Activated T-helper 2 cell treated with anti-CD3 and anti-CD28 coated beads, Interferon-gamma antibody, Interleukin-2, Interleukin-4, amounts not matched to agents 10 μg/mL and 5 μg/mL and 100 μg/mL, durations not matched to agents 14 hours and 24 hours and 36 hours (primary cell): ENCODE measurements at places on chromosomes 3 and 15. TPM values are rescaled to one million over a fixed set of nuclear protein-coding genes. Genes with fewer than 3 reads are reported as not detected.

GRCh38 chr3:157063469-157063868 is 96.5 kb downstream of the CCNL1 start:
- no peak for DNase-seq

- no peak for DNase-seq
Observed at GRCh38 chr3:8499181-8499611, 2.4 kb upstream of the LMCD1 start.

GRCh38 chr3:83601704-83602103 is 1357.1 kb upstream of the CADM2 start:
- DNase-seq: no peak

- DNase-seq: no peak
Observed at GRCh38 chr3:57079474-57079831, 19.0 kb downstream of the SPATA12 start.

The NME9 gene
- 0.30 TPM in 1 of 2 replicates, not detected in the other for total RNA-seq

The C3orf70 gene
- total RNA-seq: 0.05 and 0.07 TPM in 2 replicates

GRCh38 chr3:72458375-72458774 is 389.9 kb downstream of the SHQ1 start:
- no peak for DNase-seq

GRCh38 chr15:69058830-69059556 is 44.5 kb downstream of the NOX5 start:
- peak; percentile 51 for DNase-seq

- no peak for DNase-seq
Observed at GRCh38 chr3:166304584-166304983, 467.4 kb upstream of the BCHE start.
